Activated CD8-positive, alpha-beta memory T cell treated with anti-CD3 and anti-CD28 coated beads for 24 hours (primary cell): ENCODE measurements at places on chromosomes 2 and 18.

DNA sequence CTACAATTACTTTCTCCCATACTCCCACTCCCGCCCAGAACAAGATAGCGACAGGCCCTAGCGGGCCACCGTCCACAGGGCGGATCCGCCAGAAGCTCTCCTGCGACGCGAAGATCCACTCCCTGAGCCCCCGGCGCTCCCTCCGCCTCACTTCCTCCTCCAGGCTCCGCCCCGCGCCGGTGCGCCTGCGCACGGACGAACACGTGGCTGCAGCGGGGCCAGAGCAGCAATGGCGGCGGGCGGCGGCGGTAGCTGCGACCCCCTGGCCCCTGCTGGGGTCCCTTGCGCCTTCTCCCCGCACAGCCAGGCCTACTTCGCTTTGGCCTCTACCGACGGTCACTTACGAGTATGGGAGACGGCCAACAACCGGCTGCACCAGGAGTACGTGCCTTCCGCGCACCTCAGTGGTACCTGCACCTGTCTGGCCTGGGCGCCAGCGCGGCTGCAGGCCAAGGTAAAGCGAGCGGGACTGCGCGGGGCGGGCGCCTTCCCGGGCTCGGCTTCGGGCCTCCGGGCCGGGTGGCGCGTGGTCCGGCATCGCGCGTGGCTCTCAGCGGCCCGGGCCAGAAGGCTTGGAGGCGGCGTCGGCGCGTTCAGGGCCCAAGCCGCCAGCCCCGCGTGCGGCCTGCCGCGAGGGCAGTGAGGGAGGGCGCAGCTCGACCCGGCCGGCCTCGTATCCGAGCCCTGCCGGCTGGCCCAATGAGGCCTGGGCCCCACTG is at the start of gene WDR43:
WDR43 (plus strand) TSS at position 198 of the 719 bp plus-strand sequence; CDS start at position 230, 32 bp downstream.
- DNase-seq, result peak; percentile 98

- DNase-seq, result no peak
Measured at GRCh38 chr2:128302744-128303067, 16.0 kb downstream of the HS6ST1 start.

DNA sequence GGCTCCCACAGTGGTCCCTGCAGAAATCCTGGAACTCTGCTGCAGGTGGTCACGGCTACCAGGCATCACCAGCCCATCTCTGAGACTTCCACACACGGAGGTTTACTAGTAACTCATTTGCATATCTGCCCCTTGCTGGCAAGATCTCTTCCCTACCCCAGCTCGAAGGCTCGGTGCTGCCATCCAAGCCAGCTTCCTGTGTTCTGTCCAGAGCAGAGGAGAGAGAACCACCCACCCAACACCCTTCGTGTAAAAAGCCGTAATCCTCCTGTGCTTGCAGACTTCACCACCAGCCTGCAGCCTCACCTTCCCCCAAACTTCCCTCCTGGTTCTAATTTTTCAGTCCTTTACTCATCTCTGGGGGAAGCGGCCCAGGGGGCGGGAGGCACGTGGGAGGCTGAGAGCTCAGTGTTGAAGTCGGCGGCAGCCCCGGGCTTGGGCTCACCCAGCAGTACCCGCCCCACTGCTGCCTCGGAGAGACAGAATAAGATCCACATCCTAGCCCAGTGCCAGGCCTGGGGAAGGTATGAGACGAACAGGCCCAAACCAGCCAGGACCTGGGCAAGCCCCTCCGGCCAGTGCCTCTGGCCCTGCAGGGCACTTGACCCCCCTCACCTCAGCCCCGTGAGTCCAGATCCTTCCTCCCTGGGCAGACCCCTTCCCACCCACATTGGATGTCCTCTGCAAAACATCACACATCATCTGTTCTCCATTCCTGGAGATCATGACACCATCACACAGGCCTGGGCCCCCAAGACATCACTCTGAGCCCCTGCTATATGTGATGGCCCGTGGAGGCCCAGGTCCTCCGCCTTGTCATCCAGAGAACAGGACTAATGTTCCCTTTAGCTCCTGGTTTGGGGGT is 145.8 kb upstream of the ID2 start:
- DNase-seq, result peak; percentile 60

- no peak for DNase-seq
Measured at GRCh38 chr18:57142324-57142723, 4.6 kb upstream of the BOD1L2 start.

- DNase-seq, result no peak
Measured at GRCh38 chr2:197668296-197668695, 7.1 kb downstream of the RFTN2 start.

- no peak for DNase-seq
Measured at GRCh38 chr2:190123956-190124355, 61.4 kb upstream of the MSTN start.

DNA sequence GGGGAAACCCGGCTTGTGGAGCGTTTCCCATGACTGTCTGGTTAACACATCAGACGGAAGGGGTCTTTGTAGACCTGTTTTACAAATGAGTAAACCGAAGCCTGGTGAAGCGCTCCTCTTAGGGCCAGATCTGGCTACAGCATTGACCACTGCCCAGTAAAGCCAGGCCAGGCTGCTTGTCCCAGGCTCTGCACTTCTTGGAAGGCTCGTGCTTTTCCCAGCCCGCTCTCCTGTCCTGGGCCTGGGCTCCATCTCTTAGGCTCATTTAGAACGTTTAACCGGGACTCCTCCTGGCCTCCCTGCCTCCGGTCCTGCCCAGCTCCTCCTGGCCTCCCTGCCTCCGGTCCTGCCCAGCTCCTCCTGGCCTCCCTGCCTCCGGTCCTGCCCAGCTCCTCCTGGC is 4.8 kb downstream of the GPC1 start:
- no peak for DNase-seq

DNA sequence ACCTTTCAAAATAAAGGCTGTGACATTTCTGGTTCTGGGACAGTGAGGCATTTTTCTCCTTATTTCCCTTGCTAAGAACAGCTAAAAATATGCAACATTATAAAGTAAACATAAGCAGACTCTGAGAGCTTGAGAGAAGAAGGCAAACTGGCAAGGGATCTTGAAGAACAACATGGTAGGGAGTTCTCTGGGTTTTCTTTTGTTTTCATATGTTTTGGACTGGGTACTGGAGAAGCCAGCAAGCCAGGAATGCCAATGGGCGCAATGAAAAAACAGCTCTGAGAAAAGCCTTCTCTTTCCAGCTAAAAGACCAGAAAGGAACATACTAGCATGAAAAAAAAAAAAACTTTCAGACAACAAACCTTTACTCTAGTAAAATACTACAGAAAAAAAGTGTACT is 351.4 kb upstream of the HS6ST1 start:
- DNase-seq, result no peak

GRCh38 chr2:5510082-5510481 is 182.1 kb upstream of the SOX11 start:
- no peak for DNase-seq

DNA sequence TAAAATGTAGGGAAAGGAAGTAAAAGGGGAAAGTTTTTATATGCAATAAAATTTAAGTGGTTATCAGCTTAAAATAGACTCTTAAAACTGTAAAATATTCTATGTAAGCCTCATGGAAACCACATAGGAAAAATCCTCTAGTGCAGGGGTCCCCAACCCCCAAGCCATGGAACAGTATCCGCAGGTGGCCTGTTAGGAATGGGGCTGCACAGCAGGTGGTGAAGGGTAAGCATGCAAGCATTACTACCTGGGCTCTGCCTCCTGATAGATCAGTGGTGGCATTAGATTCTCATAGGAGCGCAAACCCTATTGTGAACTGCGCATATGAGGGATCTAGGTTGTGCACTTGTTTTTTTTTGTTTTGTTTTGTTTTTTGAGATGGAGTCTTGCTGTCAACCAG is 1409.3 kb upstream of the CDH2 start:
- no peak for DNase-seq

- DNase-seq, result no peak
Measured at GRCh38 chr2:210287301-210287700, 27.7 kb downstream of the MYL1 start.

GRCh38 chr2:33230842-33231241 is 245.6 kb upstream of the RASGRP3 start:
- DNase-seq, result no peak

DNA sequence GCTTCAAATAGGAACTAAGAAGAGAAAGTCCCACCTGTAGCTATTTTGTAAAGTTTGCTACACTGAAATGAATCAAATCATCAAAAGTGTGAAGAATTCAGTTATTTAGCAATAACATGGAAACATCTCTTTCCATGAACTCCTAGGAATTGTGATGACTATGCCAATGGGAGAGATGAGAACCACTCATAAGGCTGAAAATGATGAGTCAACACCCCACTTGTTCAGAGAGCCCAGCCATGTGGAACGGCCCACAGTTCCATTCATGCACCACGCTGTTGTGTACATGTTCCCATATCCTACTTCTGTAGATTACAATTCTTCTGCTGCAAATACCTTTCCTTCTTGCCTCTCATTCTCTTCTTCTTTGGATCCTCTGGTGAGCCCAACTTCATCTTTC is 645.5 kb upstream of the ID2 start:
- no peak for DNase-seq

DNA sequence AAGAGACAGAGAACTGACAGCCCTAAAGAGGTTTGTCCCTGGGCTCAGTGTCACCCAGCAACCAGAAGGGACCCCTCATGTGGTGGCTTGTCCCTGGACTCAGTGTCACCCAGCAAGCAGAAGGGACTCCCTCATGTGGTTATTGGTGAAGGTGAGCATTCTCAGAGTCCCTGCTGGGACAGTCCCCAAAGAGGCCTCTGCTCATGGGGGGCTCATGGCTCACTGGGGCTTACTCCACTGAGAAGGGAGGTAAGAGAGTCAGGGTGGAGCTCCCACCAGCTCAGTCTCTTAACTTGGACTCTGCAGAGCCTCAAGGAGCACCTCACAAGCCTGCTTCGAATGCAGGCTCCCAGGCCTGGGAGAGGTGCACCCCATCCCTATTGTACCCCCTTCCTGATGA is 145.2 kb upstream of the COPS8 start:
- DNase-seq, result no peak

DNA sequence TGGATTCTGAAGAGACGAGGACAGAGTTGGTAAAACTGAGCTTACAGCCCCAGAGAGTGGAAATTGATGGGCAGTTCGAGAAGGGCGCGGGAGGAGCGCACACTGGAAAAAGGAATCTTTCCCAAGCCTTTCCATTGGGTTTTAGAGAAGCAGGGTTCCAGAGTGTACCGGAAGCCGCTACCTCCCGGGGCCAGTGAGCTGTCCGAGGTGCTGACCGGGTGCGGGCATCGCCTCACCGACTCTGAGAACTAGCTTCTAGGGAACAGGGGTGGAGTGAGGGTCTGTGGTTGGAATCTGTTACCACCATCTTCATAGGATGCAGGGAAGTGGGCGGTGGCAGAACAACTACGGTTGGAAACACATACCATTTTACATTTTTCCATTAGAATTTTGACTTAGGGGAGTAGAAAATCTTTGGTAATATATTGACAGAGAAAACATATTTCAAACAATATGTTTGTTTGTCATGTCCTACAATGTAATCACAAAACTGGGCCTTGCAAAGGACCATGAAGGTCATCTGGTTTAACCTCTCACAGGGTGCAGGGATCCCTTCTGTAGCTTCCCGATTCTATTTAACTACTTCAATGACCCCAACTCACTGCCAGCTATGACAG is 724 bp downstream of the NMS start:
- DNase-seq, result no peak

DNA sequence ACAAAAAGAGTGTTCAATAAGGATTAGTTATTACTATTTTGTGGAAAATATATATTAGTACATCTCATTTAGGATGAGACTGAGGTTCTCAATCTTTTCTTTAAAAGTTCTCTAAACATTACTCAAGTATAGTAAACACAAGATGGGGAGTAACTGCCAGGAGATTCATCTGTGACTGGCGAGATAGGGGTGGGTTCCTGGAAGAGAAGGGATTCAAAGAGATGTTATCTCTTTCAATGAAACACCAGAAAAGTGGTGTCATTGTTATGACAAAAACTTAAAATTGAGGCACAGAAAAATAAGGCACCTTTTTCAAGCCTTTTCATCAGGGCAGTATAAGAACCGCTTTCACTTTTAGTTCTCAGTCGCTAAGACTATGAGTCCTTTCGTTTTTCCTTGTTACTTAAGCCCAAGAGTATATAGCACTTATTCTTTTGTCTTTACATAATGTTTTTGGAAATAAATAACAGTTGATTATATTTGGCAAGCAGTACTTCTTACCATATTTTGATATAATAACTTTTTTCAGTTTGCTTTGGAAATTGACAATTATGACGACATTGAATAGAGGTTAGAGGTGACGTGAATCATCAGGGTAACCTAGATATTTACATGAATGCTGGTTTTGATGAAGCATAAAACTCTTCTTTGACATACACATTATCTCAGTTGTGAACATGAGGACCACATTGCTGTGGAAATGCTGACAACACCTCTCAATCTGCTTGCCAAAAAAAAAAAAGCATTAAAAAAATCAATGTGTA is 393.9 kb upstream of the TCF4 start:
- DNase-seq, result no peak

- no peak for DNase-seq
Measured at GRCh38 chr2:218325566-218326160, 31.0 kb upstream of the CATIP start.

- no peak for DNase-seq
Measured at GRCh38 chr18:12026562-12026961, 45.3 kb downstream of the IMPA2 start.

- no peak for DNase-seq
Measured at GRCh38 chr2:177984749-177985148, 87.8 kb downstream of the PDE11A start.

DNA sequence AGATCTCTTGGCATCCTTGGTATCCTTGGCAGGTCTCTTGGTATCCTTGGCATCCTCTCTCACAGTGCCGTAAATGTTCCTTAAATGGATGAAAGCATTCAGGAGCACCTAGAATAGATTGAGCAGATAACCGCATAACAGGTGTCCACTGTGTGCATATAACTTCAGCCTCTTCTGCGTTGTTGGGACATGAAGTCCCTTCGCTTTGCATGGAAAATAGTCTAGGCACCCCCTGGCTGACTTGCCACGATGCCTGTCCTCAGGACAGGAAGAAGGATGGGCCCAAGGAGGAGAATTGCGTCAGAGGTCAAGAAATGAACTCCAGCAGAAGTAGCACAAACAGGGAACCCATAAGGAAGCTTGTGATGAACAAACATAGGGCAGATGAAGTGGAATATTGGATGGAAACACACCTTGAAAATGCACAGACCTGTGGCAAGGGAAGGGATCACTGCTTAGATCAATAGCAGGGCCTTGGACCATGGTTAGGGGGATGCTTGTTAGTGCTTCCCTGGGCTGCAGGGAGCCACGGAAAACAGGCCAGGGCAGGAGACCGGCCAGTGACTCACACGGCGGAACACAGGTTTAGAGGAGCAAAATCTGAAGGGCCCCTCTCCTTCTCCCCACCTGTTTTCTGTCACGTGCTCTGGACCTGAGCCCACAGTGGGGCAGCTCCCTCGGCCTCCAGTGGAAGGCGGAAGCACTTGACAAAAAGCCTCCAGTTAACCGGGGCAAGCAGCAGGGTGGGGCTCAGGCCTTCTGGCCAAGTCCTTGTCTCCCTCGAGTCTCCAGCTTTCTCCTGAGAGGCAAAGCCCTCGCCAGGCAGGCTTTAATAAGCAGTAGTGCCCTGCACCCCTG is 99.2 kb upstream of the ASAP2 start:
- DNase-seq, result no peak

DNA sequence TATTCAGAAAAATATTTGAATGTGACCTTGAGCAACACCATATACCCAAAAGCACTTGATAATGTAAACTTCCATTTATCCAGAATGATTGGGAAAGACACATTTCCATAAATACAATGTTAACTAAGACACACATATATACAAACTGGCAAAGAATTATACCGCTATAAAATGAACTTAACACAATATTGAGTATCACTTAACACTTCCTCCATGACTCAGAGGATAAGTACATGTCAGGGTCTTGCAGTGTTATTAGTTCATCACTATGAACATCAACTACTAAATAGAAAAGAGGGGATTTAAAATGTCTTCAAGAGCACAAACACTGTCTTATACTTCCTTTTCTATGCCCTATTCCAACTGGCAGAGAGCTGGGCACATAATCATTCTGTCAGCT is 18.6 kb downstream of the WDSUB1 start:
- no peak for DNase-seq
